BE2C (cell line): ENCODE measurements at places on chromosomes 11 and 22.

- DNase-seq, result no peak
Measured at GRCh38 chr11:40306938-40307548, 1152.4 kb downstream of the LRRC4C start.

DNA sequence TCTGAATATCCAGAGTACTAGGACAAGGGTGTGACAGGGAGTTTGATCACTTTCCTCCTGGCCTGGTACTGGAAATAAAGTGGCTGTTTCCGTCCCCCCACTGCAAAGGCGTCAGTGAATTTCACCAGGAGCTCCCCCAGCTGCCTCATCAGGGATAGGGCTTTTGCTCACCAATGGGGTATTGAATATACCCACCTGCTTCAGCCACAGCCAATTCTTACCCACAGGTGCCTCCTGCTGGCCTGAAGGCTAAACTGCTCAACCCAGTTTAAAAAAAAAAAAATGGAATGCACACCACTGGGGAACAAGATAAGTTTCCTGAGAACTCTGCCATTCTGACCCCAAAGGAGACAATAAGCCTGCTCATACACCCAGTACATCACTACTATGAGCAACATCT, 65.3 kb upstream of the MS4A8 start:
- no peak for DNase-seq

DNA sequence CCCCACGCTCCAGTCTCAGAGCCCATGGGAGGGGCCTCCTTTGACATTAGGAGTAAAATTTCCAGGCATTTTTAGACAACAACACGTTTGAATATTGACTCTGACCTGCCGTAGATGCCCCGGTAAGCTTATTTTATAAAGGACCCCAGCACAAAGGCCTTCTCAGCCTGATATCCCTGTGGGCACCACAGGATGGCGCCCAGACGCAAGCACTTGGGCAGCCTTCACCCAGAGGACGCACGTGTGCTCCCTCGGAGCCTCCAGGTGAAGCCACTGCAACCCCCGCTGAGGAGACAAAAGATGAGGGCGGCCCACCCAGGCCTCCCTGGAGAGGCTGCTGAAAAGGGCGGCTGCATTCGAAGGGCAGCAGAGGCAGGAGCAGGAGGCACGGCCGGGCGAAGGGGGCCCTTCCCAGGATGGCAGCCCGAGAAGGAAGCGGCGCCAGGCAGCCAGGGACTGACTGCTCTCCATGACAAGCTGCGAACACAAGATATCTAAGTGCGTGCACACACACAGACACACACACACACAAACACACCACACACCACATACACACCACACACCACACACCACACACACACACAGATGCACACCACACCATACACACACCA, 15.2 kb upstream of the TH start:
- DNase-seq, result peak; percentile 67

- DNase-seq, result no peak
Measured at GRCh38 chr11:72838691-72839305, 24.6 kb downstream of the ATG16L2 start.

DNA sequence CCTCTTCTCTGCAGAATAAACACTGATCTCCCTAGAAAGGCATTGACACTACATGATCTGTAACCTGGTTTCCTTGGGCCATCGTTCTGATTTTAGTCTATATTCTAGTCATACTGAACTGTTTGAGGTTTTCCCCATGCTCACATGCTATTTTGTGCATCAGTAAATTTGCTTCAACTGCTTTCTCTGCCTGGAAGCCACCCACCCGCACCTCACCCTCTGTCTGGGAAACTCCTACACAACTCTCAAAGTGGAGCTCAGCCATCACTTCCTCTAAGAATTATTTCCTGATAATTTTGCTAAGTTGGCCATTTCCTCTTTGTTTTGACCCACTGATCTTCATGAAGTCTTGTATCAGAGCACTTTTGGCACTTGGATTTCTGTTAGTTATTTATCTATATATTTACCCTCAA, 36.1 kb downstream of the MMP20 start:
- DNase-seq, result no peak

DNA sequence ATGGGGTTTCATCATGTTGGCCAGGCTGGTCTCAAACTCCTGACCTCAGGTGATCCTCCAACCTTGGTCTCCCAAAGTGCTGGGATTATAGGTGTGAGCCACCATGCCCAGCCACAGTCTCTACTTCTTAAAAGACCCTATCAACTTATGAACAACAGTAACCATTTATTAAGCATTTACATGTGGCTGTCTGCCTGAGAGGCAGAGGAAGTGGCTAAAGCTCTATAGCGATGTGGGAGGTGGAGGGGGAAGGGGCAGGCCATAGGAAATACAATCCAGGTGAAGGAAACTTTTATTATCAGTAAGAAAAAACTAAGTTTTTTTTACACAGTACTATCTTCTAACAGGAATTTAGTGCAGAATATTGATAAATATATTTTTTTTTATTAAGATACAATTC, 87.8 kb upstream of the PHOX2A start:
- no peak for DNase-seq

- DNase-seq, result peak; percentile 72
Measured at GRCh38 chr11:75350743-75351540, 519 bp downstream of the ARRB1 start.

- DNase-seq, result no peak
Measured at GRCh38 chr11:64314805-64315561, 2.4 kb downstream of the TRMT112 start.

DNA sequence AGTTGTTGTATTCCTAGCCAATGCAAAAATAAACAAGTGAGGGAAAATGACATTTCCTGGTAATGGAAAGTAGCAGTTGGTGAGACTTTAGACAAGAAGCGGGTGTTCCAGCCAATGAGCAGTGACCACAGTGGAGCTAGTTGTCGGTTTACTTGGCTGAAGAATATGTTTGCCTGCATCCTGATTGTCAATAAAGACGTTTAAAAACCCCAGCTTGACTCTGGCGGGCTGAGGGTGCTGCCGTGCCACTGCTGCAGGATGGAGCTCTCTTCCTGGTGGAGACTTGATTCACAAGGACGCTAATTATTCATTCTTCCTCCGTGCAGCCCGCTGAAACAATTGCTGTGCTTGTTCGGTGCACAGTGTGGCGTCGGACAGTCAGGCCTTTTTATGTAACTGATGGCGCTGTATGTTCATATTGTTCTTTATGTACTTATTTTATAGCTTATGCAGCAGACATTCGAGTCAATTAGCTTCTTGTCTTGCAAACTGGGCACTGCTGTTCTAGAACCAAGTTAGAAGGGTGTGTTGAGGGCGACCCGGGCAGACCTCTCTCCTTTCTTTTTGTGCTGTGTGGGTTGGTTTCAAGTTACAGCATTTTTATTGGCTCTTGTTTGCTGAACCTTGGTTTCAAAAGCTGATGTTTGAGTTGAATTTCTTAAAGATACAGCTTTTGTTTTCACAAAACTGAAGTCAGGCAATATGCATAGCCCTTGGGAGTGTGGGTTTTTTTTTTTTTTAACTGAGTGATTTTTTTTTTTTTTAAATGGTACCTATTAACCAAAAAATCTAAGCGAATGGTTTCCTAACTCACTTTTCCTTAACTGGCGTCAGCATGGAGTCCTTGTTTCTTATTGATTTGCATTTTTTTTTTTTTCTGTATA, 153.9 kb downstream of the TEAD1 start:
- DNase-seq, result no peak

DNA sequence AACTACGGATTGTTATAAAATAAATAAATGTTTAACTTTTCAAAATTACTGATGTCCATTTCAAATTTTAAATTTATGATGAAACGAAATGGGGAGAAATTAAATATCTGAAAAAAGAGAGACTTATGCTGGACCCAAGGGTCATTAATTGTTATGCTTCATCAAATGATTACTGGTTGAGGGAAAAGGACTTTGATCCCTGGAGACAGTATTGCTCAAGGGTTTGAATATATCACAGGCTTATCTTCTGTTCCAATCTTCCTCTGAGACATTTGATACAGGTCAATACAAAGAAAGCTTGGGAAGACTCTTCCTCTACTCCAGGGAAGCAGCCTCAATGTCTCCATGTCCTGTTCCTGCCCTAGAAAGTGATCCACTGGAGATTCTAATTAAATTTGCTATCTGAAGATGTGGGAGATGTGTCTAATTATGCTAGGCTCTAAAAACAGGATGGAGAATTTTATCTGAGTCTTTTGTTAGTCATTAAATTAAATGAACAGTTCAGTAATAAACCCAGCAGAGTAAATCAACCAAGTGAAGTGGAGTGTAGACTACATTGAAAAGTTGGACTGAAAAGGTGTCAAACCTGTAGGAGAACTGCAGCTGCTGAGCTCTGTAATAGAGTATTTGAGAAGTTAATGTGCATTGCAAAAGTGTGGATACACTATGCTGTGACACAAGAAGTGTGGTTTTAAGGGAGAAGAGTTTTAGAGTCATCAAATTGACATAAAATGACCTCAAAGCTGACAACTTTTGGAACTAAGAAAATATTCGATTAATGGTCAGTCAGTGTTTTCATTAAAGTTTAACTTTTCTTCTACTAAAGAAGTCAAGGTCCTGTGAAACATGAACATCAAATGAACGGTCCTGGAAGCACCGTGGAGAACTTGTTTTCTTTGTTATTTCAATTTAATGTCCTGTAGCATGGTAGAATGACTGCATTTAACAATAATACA, 623.7 kb upstream of the CCDC90B start:
- no peak for DNase-seq
